Panc1 (cell line): ENCODE measurements at places on chromosomes 7 and 10. TPM values are rescaled to one million over a fixed set of nuclear protein-coding genes. Genes with fewer than 3 reads are reported as not detected.

The WNT8B gene
- not detected for total RNA-seq

The SPDYE9 gene
- total RNA-seq = not detected

The BAMBI gene
- total RNA-seq = 3.9 TPM

The CUZD1 gene
- total RNA-seq = 2.9 TPM

GRCh38 chr7:100099452-100099851, 1.7 kb downstream of the MCM7 start:
- no peak for DNase-seq

- DNase-seq = no peak
Observed at GRCh38 chr7:26944501-26945358, 80.3 kb upstream of the SKAP2 start.

DNA sequence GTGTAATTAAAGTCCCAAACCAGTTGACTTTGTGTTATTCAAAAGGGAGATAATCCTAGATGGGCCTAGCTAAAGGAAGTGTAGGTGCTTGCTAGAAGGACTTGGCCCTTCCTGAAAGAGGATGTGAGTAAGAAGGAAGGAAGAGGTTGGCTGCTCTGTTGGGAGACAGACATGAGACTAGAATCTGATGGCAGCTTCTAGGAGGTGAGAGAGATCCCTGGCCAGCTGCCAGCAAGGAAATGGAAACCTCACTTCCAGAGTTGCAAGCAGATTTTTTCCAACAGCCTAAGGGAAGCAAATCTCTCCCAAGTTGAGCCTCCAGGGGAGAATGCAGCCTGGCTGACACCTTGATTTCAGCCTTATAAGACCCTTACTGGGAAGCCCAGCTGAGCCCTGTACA, 368.4 kb upstream of the ZMIZ1 start:
- DNase-seq = no peak

DNA sequence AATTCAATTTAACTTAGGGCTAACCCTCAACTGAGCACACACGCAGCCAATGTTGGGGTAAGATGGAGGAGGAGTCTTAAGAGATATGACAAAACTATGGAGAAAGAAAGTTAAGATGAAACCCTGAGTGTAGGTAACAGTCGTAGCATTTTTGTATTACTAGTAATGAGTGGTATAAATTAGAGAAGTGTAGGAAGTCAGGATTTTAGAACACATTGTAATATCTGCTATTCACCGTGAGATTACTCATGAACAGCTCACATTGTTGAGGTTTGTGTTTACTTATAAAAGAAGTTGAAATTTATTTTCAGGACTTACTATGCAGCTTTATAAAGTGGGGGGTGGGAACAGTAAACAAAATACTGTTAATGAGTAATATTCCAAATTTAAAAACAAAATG, 107.2 kb downstream of the ARHGAP21 start:
- no peak for DNase-seq

GRCh38 chr10:76621886-76622620, 1015.6 kb downstream of the KCNMA1 start:
- DNase-seq = no peak

DNA sequence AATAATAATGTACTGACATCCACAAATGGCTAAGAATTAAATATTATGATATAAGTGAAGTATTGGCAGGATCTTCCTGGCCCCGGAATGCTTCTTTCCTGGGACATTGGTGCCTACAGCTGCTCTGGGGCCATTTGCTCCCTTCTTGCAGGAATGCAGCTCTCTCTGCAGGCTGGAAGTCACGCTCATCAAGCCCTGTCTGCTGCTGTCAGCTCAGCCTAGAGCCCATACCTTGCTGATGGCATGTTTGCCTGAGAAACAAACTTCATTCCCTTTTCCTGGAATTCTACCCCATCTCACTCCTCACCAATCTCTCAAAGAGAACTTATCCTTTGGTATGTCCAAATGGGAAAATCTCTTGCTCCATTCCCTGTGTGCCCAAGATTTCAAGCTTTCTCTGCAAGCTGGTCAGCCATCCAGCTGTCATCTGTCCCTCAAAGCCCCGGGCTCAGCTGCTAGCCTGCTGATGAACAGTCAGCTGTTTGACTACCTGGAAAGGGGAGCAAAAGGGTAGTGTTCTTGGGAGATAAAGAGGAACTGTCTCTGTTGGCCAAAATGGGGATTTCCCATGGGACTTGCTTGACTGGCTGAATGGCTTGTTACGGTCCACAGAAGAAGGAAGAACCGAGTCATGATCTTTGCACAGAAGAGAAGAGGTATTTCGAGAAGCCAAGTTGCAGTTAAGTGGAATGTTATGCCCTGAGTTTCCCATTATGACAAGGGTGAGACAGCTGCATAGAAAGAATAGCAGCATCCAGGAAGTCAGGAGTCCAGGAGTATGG, 12.0 kb upstream of the RASSF4 start:
- no peak for DNase-seq

GRCh38 chr10:91601212-91601611, 31.7 kb downstream of the PPP1R3C start:
- no peak for DNase-seq

DNA sequence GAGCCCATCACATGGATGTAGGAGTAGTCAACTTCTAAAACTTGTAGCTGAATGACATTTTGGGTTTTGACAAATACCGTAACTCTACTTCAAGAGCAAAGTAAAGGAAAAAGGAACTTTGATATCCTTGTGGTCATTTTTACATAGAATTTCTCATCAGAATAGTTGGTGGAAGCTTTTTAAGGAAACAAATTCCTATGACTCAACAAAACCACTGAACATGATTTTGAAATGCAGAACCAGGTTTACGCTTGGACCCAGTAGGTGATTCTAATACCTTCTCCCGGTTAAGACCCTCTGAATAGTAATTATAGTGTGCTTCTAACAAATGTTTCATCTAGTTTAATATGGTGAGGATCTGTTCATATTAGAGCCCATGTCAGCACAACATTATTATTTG, 307.8 kb downstream of the GPR37 start:
- no peak for DNase-seq

DNA sequence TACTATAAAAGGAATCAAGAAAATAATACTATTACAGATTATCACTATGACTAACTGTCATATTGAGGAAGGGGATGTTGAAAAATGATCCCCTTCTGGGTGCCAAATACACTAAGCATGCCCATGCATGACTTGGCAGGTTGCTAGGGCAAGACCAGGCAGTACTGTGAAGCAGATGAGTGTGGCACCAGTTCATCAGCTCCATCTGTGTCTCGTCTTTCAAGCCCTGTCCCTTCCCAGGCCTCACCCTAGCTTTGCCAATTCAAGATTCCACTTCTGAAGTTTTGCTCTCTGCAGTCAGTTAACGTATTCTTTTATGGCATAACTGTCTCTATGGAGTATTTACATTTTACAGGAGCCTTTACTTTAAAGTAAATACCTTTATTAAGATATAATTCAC, 135.6 kb upstream of the HPS1 start:
- no peak for DNase-seq

GRCh38 chr7:118003476-118003875, 130.2 kb upstream of the CTTNBP2 start:
- DNase-seq = no peak
